Activated CD4-positive, CD25-positive, alpha-beta regulatory T cell treated with anti-CD3 and anti-CD28 coated beads, Interleukin-2, amount 50 U/mL, for 72 hours (primary cell): ENCODE measurements at places on chromosomes 12 and 14.

DNA sequence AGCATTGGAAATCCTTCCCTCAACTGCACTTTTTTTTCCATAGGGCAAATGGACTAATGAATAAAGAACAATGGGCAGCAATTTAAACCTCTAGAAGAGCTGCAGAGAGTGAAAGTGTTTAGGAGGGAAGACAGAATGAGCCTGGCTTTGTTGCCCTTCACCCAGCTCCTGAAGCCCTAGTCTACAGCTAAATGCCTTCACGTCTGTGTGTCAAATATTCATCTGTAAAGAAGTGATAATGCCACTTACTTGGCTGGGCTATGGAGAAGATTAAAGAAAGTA is 45.6 kb downstream of the FLRT2 start:
- no peak for DNase-seq

- no peak for DNase-seq
Observed at GRCh38 chr14:93274055-93274806, 58.6 kb downstream of the BTBD7 start.

DNA sequence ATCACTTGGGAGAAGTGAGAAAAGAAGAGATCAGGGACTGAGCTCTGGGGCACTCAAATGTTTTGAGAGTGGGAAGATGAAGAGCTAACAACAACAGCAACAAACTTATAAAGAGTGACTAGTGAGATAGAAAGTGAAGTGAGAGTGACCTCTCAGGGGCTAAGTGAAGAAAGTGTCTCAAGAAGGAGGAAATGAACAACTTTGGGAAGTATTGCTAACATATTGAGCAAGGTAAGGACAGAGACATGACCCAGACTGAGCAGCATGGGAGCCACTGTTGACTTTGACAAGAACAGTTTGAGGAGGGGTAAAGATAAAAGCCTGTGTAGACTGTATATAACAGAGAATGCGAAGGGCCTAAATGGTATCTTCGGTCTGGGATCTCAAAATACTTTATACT is 155.1 kb upstream of the BTG1 start:
- DNase-seq: no peak

DNA sequence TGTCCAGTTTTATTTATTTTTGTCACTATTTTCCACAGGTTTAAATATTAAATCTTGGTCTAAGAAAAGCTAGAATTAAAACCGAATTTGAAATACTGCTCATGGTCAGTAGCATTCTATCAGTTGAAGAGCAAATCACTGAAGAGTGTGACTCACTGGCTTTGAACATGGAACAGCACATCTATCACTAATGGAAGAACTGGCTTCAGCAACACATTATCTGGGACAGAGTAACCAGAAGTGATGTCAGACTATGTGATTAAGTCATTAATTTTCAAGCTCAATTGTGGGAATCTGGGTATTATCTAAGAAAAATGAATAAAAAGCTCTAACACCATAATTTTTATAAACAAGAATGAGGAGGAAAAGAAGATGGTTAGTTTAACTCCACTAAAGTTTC is 527.5 kb downstream of the TMTC2 start:
- no peak for DNase-seq

DNA sequence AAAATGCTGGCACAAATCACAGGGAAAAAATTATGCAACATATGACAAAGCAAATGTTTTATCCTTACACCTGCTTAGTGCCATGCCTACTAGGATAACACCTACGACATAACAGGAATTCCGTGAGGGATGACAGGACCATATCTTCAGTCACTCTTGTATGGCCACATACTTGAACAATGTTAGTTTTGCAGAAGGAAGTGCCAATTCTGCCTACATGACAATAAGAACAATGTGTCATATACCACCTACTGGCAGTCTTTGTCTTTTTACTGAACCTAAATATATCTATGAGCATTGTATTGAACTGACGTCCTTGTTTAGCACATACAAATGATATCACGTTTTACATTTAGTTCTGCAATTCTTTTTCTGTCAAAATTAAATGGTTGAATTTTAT is 234.0 kb downstream of the ADAMTS20 start:
- DNase-seq: no peak

GRCh38 chr12:126668961-126669360 is 1598.0 kb upstream of the TMEM132C start:
- no peak for DNase-seq
